ENCODE measurements at places on chromosomes 5 and 9.

DNA sequence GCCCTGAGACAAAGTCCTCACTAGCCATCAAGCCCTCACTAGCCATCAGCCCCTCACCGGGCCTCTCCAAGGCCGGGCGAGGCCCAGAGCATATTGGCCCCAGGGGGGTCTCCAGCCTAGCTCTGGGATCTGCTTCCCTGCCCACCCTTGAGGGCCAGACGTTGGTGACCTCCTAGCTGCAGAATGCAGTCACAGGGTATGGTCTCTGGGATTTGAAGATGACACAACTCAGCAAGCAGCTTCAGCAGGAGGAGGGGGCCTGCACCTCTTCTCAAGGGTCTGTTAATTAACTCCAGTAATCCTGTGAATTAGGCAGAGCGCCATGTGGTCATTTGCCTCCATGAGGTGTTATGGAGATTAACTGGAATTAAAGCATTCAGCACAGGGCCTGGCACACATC, 116.9 kb upstream of the SPOCK1 start:
- peak; percentile 8 for DNase-seq

DNA sequence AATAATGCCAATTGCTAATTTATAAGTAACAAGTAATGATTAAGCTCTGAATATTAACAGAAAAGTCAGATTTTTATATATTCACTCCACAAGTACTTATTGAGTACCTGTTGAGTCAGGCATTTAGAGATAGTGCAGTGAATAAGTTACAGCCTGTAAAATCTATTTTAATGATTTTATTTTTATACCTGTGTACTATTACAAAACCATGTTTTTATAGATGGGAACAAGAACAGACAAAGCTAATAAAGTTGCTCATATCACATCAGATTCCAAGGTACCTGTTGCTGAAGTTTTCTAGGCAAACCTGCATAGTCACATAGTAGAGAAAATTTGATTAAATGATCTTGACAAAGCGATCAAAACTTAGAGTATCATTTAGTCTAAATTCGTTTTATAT, 623.7 kb downstream of the EFNA5 start:
- DNase-seq: no peak

- DNase-seq: no peak
Measured at GRCh38 chr9:125544988-125545651, 161.9 kb downstream of the MAPKAP1 start.

DNA sequence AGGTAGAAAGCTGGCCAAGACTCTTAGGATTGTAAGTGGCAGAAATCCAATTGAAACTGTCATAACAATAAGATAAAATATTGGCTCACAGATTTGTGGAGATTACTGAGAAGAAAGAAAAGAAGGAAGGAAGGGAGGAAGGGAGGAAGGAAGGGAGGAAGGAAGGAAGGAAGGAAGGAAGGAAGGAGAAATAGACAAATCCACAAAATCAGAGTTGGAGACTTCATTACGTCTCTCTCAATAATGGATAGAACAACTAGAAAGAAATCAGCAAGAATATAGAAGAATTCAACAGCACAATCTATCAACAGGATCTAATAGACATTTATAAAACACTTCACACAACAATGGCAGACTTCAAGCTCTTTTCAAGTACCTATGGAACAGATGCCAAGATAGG, 17.9 kb upstream of the PAM start:
- DNase-seq: no peak

DNA sequence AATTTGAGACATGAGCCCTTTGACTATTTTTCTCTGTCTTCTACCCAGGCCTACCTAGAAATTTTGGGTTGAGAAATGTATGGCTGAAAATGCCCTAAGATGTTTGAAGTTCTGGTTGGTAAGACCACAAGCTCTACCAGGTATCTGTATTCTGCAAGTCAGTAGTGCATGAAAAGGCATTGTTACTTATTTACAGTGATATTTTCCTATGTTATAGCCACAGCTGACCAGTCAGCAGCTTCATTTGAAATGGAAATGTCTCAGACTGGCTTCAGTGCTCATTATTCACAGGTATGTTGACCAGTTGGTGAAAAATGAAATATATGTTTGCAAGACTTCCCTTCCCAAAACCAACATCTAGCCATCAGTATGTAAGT, 91.9 kb upstream of the ITGA2 start:
- DNase-seq: no peak

DNA sequence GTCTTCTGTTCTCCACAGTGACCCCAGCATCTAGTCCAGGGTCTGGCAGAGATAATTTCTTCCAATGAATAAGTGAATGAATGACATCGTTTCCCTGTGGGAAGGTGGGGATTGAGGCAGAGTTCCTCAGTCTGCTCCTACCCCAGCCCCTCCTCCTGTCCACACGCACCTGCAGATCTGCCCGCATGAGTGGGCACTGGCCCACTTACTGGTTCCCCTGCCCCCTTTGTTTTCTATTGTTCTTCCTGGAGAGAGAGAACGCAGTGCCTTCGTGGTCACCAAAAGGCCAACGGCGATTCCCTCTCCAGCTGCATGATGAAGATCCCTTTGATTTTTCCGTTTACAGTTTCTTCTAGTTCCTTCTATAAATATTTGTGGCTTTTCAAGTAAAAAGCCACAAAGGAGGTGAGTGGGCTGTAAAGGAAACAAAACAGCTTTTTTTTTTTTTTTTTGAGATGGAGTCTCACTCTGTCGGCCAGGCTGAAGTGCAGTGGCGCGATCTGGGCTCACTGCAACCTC, 5.8 kb upstream of the FPGS start:
- no peak for DNase-seq

- DNase-seq: no peak
Measured at GRCh38 chr5:138647261-138647788, 72.1 kb upstream of the HSPA9 start.

DNA sequence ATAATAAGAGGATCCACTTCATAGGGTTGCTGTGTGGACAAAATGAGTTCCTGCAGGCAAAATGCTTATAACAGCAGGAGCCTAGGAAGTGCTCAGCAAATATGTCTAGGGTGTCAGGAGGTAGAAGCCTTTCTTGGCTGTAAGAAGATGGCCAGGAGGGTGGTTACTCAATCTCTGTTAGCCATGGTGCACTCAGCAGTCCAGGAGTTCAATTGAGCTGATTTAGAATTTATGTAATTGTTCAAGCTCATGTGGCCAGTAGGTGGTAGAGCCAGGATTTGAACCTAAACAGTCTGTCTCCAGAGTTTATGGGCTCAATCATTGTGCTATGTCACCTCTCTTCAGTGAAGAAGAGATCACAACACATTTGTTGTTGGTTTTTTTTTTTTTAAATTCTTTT, 381.2 kb downstream of the KIF4B start:
- no peak for DNase-seq

DNA sequence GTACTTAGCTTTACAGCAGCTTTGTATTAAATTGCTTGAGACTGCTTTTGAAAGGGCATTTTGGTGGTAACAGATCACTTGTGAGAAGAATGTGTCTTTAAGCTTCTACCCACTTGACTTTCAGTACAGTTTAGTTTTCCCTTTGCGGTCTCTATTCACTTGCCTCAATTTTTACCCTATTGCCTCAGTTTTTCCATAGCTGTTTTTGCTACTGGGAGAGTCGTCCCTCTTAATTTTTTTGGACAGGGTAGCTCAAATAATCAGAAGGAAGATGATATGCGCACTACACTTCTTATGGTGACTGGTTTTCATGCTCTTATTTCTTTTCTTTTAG, 18.8 kb downstream of the UGCG start:
- no peak for DNase-seq

GRCh38 chr5:15483351-15484097, 16.5 kb upstream of the FBXL7 start:
- no peak for DNase-seq

- no peak for DNase-seq
Measured at GRCh38 chr5:117336208-117336607, 761.6 kb upstream of the SEMA6A start.

GRCh38 chr5:146718609-146719008, 159.9 kb downstream of the PPP2R2B start:
- DNase-seq: no peak

DNA sequence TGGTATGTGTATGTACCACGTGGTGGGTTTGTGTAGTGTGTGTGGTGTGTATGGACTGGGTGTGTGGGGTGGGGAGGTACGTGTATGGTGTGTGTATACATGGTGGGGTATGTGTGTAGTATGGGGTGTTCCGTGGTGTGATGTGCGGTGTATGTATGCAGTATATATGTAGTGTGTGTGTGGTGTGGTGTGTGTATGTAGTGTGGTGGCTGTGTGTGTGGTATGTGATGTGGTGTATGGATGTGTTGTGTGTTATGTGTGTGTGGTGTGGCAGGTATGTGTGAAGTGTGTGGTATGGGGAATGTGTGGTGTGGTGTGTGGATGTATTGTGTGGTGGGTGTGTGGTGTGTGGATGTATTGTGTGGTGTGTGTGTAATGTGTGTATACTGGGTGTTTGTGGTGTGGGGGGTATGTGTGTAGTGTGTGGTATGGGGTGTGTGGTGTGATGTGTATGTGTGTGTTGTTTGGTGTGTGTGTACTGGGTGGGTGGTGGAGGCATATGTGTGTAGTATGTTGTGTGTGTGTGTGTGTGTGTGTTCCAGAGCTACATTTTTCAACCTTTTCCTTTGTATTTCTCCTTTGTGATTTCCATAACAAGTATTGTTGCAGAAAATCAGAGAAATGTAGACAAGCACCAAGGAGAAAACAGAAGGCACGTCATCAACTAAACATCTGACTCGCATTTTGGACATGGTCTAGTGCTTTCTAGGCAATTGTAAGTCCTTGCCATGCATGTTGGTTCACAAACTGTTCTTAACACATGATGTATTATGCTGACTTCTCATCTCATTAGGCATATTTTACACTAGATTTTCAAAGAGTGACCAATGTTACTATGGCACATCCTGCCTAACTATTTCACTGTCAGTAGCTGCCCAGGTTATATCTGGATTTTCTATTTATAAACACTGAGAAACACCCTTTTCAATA, 13.2 kb downstream of the SEMA4D start:
- DNase-seq: no peak

GRCh38 chr5:151921916-151922315, 2.7 kb downstream of the GLRA1 start:
- no peak for DNase-seq

- no peak for DNase-seq
Measured at GRCh38 chr5:17234374-17234773, 16.9 kb downstream of the BASP1 start.

DNA sequence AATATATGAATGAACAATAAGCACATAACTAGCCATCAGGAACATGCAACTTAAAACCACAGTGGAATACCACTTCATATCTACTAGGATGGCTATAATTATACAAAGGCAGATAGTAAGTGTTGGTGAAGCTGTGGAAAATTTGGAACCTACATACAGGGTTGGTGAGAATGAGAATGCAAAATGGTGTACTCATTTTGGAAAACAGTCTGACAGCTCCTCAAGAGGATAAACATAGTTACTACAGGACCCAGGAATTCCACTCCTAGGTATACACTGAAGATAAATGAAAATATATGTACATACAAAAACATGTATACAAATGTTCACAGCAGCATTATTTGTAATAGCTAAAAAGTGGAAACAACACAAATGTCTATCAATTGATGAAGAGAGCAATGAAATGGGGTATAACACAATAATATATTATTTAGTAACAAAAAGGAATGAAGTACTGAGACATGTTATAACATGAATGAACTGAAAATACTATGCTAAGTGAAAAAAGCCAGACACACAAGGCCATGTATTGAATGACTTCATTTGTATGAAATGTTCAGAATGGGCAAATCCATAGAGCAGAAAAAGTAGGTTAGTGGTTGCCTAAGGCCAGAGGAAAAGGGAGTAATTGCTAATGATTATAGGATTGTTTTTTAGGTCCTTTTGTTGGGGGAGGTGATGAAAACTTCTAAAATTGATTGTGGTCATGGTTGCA, 31.2 kb upstream of the CDK5RAP2 start:
- DNase-seq: no peak

DNA sequence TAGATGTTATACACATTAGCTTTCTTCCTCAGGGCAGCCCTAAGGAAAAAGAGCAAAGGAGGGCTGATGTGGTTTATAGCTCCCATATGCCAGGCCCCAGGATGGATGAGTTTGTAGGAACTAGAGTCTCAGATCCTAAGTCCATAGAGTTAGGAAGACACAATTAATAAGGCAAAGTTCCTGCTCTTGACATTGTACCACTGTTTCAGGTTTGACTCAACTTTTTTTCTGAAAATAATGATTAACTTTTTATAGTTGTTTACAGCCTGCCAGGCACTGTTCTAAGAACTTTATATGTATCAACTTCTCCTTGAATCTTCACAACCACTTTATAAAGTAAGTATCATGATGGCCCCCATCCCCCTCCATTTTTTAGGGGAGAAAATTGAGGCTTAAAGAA, 339.5 kb downstream of the PDE4D start:
- no peak for DNase-seq

GRCh38 chr5:68447136-68447929, 231.8 kb downstream of the PIK3R1 start:
- DNase-seq: no peak

- no peak for DNase-seq
Measured at GRCh38 chr5:82365744-82366228, 87.6 kb upstream of the RPS23 start.

DNA sequence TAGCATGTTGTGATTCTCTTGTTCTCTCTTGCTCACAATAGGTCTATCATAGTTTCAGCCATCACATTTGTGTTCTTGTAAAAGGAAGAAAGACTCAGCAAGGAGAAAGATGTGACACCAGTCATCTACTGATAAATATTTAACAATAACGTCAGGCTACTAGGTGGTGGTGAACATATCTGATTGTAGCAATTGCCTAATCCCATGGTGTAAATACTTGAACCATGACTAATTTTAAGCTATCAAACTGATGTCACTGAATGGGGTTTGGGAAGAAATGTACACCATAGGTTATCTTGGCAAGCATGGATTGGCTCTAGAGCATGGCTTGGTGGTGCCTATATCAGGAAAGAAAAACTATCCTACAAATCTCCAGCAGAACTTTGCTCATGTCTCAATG, 16.6 kb downstream of the DMRTA1 start:
- no peak for DNase-seq

GRCh38 chr9:23587903-23588302, 238.1 kb downstream of the ELAVL2 start:
- DNase-seq: no peak

- DNase-seq: no peak
Measured at GRCh38 chr9:69444791-69445190, 119.8 kb downstream of the ENTREP1 start.

GRCh38 chr5:124620743-124621142, 125.7 kb downstream of the ZNF608 start:
- no peak for DNase-seq

GRCh38 chr9:121268598-121268850, 562 bp downstream of the GSN start:
- no peak for DNase-seq

- peak; percentile 52 for DNase-seq
Measured at GRCh38 chr5:5340206-5340729, 82.2 kb upstream of the ICE1 start.

DNA sequence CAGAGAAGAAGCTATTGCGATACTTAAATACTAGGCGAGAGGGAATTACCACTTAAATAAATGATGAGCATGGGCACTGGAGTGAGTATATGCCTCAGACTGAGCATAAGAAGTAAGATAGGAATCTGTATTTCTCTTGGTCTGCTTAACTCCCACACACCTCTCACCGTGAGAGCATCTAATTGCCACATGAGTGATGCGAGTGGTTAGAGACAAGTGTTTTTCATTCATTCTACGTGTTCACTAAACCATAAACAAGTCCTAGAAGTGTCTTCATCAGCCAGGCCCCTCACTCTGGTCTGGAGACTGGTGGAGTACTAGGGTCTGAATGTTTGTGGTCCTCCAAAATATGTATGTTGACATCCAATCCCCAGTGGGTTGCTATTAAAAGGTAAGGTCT, 150.2 kb upstream of the SLC12A2 start:
- DNase-seq: no peak

All from testis (tissue), 5 donors.